ENCODE measurements at places on chromosomes 16 and 17.

GRCh38 chr17:1649844-1650501 lies at the start of gene RILP:
RILP (minus strand) TSS chr17:1649866; CDS start chr17:1649804, 62 bp downstream.
- DNase-seq, result no peak

- DNase-seq, result no peak
Observed at GRCh38 chr17:22435231-22435974, 743.1 kb downstream of the KCNJ18 start.

- no peak for DNase-seq
Observed at GRCh38 chr17:34683390-34683789, 104.0 kb downstream of the TMEM132E start.

GRCh38 chr16:75632857-75633256 lies 9.8 kb upstream of the ADAT1 start:
- DNase-seq, result no peak

GRCh38 chr17:44069974-44070454 lies 521 bp upstream of the G6PC3 start:
- DNase-seq, result no peak

- DNase-seq, result no peak
Observed at GRCh38 chr17:46115699-46116098, 77.5 kb downstream of the KANSL1 start.

DNA sequence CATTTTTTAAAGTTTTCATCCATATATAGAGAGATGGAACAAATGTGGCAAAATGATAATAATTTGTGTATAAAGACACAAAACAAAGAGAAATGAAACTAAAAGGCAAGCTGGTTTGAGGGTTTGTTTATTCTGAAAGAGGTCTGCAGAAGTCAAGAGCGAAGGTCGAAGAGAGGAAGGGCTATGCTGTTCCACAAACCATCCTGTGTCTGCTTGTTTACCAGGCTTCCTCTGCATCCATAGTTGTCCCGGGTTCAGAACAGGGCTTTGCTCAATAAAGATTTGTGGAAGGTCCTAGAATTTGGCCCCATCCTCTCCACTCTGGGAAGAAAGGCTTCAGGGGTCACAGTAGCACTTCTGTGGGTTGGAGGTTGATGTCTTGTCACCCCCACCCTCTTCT lies 2.4 kb upstream of the MARVELD3 start:
- DNase-seq, result no peak

DNA sequence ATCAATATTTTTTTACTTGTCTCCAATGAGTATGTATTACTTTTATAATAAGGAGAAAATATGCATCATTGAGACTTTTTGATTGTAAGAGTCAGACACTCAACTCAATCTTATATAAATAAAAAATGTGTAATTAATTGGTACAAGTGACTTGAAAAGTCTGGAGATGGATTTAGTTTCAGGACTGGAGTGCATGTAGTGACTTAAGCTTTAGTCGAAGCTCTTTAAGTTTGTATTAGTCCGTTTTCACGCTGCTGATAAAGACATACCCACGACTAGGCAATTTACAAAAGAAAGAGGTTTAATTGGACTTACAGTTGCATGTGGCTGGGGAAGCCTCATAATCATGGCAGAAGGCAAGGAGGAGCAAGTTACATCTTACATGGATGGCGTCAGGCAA lies 60.7 kb upstream of the NKD1 start:
- DNase-seq, result no peak

GRCh38 chr17:79977708-79978547 lies 57.7 kb downstream of the TBC1D16 start:
- DNase-seq, result no peak

- no peak for DNase-seq
Observed at GRCh38 chr16:53378138-53378537, 56.1 kb upstream of the RBL2 start.

DNA sequence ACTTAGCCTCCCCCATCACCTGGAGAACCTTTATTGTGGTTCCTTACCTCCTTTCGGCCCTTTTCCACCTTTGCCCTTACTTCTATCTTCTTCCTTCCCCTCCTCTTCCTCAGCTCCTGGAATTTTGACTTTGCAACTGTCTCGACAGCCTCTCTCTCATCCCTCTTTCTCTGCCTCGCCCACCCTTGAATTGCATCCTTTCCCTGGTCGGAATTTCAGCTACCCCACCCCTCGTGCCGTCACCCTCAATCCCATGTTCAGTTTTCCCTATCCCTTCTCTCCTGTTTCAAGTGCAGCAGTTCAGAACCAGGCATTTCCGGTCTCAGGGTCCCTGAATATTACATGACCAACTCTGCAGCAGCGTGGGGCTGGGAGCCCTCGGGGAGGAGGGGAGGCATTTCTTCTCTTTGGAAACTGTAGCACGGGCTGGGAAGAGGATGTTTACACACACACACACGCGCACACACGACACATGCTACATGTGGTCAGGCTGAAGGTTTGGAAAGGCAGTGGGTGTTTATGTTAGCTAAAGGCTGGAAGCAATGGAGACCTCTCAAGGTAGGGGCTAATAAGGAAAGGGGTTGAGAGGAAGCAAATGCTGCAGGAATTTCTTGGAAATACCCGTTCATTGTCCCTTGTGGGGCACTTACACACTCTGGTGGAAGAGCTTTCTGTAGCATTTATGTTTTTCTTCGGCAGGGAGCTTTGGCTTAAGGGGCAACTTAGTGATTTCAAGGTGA lies 971 bp downstream of the MINK1 start:
- DNase-seq, result no peak

- DNase-seq, result peak; percentile 48
Observed at GRCh38 chr16:71542377-71542776, 16.2 kb downstream of the CHST4 start.

GRCh38 chr17:12114686-12115418 lies 94.2 kb downstream of the MAP2K4 start:
- DNase-seq, result no peak

DNA sequence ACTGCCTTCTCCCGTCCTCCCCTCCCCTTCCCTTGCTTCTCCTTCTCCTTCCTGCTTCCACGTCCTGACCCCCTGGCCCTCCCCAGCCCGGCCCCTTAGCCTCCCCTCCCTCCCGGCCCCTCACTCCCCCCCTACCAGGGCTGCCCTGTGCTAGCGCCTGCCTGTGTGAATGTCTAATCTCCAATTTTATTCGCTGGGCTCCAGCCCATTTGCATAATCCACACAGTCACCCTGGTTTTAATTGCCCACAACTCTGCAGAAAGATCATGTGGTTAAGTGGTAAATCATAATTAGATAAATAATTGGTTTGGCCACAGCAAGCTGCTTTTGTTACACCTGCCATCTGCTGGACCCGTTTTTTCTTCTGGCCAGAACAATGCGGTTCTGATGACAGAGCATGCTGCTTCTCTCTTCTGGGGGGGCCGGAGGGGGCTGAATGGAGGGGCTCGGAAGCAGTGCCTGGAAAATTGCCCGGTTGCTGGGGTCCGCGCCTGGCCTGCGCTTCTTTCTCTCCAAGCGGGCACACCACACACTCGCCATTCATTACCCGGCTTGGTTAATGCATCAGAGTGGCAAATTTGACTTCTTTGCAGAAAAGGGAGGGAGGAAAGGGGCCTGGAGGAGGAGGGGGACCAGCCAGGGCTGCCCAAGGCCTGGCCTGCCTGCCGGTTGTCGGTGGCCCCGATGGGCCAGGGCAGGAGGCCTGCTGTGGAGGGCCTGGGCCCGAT lies 19.5 kb upstream of the GSE1 start:
- DNase-seq, result no peak

- DNase-seq, result peak; percentile 87
Observed at GRCh38 chr17:41966463-41967140, at the start of gene CNP. CNP (plus strand) TSS chr17:41966795; CDS start chr17:41966885, 90 bp downstream.

- no peak for DNase-seq
Observed at GRCh38 chr17:61395983-61396585, 3.6 kb upstream of the TBX2 start.

- no peak for DNase-seq
Observed at GRCh38 chr16:86863609-86864008, 285.3 kb downstream of the FOXL1 start.

DNA sequence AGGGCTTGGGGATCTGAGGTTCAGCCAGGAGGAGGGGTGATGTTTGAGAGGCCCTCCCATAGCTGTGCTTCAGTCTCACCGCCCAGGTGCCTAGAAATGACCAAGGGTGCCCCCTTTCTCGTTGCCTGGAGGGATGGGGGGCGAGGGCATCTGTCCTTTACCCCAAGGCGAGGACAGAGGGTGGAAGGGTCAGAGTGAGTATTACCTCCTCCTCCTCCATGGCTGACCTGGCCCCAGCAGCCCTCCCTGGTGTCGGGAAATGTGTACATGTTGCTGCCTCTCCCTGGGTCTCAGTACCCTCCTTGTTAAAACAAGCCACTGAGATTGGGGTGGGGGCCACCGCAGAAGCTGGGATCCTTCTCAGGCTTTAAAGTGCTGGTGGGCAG lies 2.4 kb downstream of the NECAB2 start:
- no peak for DNase-seq
